ENCODE measurements at places on chromosomes 5 and 9. TPM values are rescaled to one million over a fixed set of nuclear protein-coding genes. Genes with fewer than 3 reads are reported as not detected.

Gene LHX3
- not detected for total RNA-seq

Gene ISL1
- total RNA-seq, result not detected

Gene FGF1
- 7.7 TPM for total RNA-seq

Gene MLANA
- total RNA-seq, result not detected

Gene PCDH1
- total RNA-seq, result 0.83 TPM

Gene CPLANE1
- total RNA-seq, result 17.9 TPM

Gene OLFM1
- 0.36 TPM for total RNA-seq

Gene TAF11L10
- total RNA-seq, result not detected

Measured in IMR-90 (cell line).